ENCODE measurements at places on chromosomes 5 and 9.
A peak's percentile ranks its signal among the peaks of the same experiment; 100 is the strongest.

DNA sequence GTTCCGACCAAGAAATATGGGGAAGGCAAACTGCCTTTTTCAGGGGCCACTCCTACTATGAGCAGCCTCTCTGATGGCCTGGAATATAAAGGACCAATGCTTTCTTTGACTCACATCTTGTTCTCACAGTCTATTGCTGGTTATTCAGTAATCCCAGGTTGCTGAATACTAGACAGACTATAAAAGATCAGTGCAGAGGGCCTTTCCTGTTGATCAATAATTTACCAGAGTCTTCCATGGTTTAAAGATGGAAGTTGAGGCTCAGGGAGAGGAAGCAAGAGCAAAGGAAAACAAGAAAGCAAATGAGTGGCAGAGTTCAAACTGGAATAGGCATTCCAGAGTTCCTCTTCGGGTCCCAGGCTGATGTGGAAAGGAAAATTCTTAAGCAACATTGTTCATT is 62.9 kb downstream of the FBXO38 start:
- no peak for DNase-seq

GRCh38 chr5:85049020-85049419 is 664.3 kb upstream of the EDIL3 start:
- DNase-seq, result peak; percentile 50

GRCh38 chr5:44001236-44001635 is 388.0 kb downstream of the FGF10 start:
- DNase-seq, result no peak

DNA sequence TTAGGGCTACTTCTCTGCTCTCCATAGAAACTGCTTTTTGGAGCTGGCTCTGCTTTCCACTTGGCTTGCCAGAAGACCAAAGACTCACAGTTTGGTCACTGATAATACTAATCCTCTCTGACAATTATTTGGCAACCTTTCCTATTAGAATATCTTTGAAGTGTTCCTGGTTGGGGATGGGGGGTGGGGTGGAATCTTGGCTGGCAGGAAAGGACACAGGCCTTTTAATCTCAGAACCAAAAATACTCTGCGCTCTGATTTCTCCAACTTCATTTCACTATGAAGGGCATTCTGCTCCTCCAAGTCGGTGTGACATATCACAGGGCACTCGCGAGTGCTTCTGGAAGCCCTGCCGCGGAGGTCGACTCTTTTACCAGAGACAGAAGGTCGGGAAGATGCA is 1329.0 kb upstream of the WWC1 start:
- no peak for DNase-seq
